A673 (cell line): ENCODE measurements at places on chromosomes 5 and 9. TPM values are rescaled to one million over a fixed set of nuclear protein-coding genes. Genes with fewer than 3 reads are reported as not detected.

The IL5 gene
- total RNA-seq: not detected in 2 replicates

GRCh38 chr5:178194026-178194425 lies 6.9 kb upstream of the GMCL2 start:
- DNase-seq: no peak

DNA sequence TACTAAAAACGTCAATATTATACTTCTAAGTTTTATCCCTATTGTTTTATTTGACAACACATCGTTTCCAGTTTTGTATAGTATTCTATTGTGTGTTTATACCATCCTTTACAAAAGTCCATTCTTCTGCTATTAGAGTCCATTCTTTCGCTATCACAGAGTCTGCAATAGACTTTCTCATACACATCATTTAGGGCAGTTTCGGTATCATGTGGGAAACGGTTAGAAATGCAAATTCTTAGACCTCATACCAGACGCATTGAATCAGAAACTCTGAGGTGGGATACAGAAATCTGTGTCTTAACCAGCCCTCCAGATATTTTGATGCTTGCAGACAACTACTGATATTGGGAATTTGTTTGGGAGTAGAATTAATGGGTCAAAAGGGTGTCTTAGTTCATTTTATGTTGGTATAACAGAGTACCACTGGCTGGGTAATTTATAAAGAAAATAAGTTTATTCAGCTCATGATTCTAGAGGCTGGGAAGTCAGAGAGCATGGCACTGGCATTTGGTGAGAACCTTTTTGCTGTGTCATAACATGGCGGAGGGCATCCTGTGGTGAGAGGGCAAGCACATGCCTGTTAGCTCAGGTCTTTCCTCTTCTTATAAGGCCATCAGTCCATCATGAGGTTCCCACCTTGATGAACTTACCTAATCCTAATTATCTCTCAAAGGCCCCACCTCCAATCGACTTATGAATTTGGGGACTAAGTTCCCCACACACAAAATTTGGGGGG lies 21.1 kb downstream of the CARTPT start:
- no peak for DNase-seq

GRCh38 chr5:94326586-94326985 lies 291.8 kb downstream of the KIAA0825 start:
- no peak for DNase-seq

DNA sequence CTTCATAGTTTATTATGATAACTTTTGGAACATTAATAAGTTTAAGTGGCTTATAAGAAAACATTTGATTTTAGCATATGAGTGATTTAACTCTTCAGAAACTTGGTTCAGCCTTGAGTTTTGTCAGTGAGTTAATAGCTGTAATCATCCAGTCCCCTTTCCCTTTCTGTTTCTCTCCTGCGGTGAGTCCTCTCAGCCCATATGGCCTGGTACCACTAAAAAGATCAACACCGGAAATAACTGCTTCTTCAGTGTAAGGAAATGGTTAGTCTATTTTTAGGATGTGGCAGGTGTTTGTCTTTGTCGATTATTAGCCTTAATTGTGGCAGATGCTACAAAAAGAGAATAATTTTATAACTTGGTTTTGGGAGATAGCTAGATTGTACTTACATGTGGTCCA lies 120.2 kb upstream of the GRHPR start:
- DNase-seq: peak; percentile 74

The ADAMTS19 gene
- not detected in 2 replicates for total RNA-seq
